ENCODE measurements at places on chromosomes 6 and 20. TPM values are rescaled to one million over a fixed set of nuclear protein-coding genes. Genes with fewer than 3 reads are reported as not detected.

GRCh38 chr6:49582529-49582928, 32.1 kb downstream of the C6orf141 start:
- DNase-seq, result no peak
- H3K36me3 ChIP-seq, result no peaks in the 10 kb centered on the region
- H3K4me1 ChIP-seq, result no peaks in the 10 kb centered on the region
- H3K27me3 ChIP-seq, result no peaks in the 10 kb centered on the region
- H3K27ac ChIP-seq, result no peak overlapping the region

DNA sequence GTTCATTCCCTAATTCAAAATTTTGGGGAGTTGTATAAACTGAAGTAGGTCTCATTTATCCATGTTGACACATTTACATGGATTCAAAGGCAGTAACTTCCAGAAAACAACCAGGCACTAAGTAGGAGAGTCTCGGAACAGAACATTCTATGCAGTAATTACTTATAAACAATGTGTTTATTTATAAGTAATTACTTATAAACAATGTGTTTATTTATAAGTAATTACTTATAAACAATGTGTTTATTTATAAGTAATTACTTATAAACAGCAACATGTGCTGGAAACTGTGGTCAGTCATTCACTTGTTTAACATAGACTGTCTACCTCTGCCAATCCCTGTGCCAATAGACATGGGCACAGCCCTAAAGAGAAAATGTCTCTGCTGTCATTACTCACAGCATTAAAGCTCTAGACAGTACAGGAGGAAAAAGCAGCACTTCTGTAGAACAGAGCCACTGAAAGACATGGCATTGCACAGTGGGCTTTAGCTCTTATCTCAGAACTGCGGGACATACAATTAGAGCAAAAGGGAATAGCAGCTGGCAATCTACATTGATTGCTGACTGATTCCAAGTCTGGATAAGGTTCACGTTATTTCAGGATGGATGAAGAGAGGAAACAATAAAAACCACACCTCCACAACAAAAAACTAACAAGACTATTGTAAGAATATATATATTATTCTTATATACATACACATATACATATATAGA, 188.2 kb downstream of the WDR27 start:
- H3K36me3 ChIP-seq, result no peaks in the 10 kb centered on the region
- no peak overlapping the region for H3K27ac ChIP-seq
- no peak overlapping the region for H3K4me3 ChIP-seq
- no peak for DNase-seq
- H3K27me3 ChIP-seq, result no peaks in the 10 kb centered on the region

- no peak overlapping the region for H3K27ac ChIP-seq
- no peak overlapping the region for H3K4me3 ChIP-seq
- no peaks in the 10 kb centered on the region for H3K27me3 ChIP-seq
Measured at GRCh38 chr6:36504982-36505381, 42.3 kb downstream of the STK38 start.

DNA sequence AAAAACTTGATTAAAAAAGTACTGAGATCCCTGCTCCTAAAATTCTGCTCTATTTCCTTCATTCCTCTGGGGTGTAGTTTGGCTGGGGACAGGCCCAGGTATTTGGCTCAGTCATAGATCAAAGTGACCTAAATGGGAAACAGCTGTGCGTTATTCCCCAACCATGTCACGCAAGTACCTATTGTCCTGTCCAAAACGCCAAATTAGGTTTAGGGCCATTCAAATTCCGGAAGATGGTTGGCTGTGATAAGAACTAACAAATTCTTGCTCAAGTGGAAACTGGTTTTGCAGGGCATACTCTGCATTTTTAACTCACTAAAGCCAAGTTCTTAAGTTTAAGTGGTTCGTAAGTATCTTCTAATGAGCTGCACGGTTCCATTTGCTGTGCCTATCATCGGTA, 147.6 kb upstream of the TMEM170B start:
- H3K36me3 ChIP-seq, result no peaks in the 10 kb centered on the region
- peak; percentile 82 for DNase-seq
- no peaks in the 10 kb centered on the region for H3K27me3 ChIP-seq
- H3K27ac ChIP-seq, result peak overlapping the region; percentile 95

- H3K4me1 ChIP-seq, result no peaks in the 10 kb centered on the region
Measured at GRCh38 chr20:24720957-24721356, 228.1 kb upstream of the CST7 start.

DNA sequence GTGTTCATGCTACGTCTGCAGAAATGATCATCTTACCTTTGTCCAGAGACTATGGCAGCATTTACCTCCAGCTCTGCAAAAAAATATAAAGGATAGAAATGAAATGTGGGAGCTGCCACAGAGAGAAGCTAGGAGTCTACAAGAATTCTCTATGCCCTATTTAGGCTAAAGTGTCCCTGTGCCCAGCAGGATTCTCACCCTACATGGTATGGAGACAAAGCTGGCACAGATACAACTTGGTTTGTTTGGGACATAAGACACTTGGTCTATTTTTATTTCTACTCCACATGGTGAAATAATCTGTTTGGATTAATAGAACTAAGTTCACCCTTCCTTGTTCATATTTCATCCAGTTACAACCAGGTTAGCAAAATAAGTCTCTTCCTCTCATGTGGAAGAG, 28.4 kb downstream of the TP53INP2 start:
- no peak overlapping the region for H3K27ac ChIP-seq
- no peak for DNase-seq
- H3K27me3 ChIP-seq, result no peaks in the 10 kb centered on the region
- no peaks in the 10 kb centered on the region for H3K4me1 ChIP-seq

DNA sequence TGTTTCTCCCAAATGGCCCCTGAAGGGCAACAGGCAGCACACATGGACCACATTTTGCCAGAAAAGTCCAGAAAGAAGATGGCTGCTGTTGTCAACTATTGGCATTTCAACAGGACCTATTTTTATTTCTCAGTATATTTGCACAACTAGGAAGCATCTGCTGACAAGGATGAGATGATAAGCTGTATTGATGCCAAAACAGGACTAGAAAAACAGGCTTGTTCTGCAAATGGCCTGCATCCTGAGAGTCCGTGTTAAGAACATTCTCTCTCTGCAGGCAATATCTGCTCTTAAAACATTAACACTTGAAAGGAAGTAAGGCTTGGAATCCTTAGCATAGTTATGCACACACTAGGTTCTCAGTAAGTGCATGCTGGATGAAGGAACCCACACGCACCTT, 283.7 kb downstream of the ESR1 start:
- no peaks in the 10 kb centered on the region for H3K27me3 ChIP-seq
- no peak overlapping the region for H3K4me3 ChIP-seq
- H3K36me3 ChIP-seq, result no peaks in the 10 kb centered on the region
- DNase-seq, result peak; percentile 49
- peaks cover 57% of the 10 kb centered on the region for H3K4me1 ChIP-seq

DNA sequence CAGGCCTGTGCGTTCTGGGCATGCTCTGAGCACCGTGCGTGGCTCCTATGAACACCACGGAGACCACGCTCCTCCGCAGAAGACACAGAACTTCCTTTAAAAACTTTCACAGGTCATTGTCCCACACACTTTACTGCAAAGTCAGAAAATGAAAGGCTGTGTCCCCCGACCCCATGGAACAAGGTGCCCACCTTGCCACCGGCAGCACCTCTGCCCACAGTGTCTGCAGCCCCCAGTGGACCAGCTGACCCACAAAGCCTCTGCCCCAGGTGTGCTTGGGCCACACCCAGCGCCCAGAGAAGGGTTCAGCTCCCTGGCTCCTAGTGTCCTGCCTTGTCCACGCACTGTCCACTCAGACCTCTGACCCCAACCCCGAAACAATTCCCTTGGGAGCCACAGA, 8.7 kb downstream of the TAF4 start:
- no peaks in the 10 kb centered on the region for H3K4me1 ChIP-seq
- no peak overlapping the region for H3K4me3 ChIP-seq
- H3K27me3 ChIP-seq, result no peaks in the 10 kb centered on the region
- H3K27ac ChIP-seq, result no peak overlapping the region

DNA sequence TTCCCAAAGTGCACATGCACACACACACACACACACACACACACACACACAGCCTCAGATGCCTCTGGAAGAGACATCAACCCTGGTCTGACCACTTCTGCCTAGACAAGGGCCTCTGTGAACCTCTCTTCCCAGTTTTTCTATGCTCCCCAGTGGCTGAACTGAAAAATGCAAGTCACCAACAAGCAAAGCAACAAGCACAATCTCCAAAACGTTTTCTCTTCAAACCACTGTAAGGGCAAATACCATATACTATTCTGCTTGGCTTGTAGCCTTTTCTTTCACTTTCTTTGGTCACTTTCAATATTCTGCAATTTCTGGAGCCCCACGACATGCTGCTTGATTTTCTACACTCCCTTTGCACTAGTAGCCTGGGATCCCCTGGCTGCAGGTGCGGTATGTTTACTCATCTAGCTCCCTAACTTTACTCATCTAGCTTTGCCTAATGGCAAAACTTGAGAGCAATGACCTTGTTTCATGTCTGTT, 121.4 kb upstream of the DST start:
- no peaks in the 10 kb centered on the region for H3K27me3 ChIP-seq
- H3K27ac ChIP-seq, result no peak overlapping the region
- H3K4me1 ChIP-seq, result peaks cover 21% of the 10 kb centered on the region
- H3K4me3 ChIP-seq, result no peak overlapping the region
- peak; percentile 61 for DNase-seq

DNA sequence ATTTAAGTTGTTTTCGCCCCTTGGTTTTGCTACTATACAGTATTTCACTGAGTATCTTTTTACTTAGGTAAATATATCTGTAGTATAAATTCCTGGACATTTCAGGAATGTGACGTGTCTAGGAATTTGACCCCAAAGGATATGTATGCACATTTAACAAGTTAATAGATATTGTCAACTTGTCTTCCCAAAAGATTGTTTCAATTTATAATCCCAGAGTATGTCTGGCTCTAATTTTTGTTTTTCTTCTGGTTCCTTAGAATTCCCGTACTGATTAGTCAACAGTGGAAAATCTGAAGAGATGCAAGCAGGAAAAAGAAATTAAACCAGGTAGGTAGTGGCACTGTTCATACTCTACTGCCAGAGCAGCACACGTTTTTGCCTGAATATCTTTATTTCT, 7.2 kb downstream of the PKIG start:
- no peak overlapping the region for H3K27ac ChIP-seq
- DNase-seq, result no peak

- DNase-seq, result no peak
- H3K27me3 ChIP-seq, result no peaks in the 10 kb centered on the region
- H3K27ac ChIP-seq, result no peak overlapping the region
- peaks cover 5% of the 10 kb centered on the region for H3K36me3 ChIP-seq
Measured at GRCh38 chr6:43509142-43509983, 783 bp downstream of the LRRC73 start.

PAK5 gene
- not detected for total RNA-seq

POU5F1 gene
- total RNA-seq, result not detected

OPRM1 gene
- total RNA-seq, result not detected

OR2J1 gene
- total RNA-seq, result not detected

DNA sequence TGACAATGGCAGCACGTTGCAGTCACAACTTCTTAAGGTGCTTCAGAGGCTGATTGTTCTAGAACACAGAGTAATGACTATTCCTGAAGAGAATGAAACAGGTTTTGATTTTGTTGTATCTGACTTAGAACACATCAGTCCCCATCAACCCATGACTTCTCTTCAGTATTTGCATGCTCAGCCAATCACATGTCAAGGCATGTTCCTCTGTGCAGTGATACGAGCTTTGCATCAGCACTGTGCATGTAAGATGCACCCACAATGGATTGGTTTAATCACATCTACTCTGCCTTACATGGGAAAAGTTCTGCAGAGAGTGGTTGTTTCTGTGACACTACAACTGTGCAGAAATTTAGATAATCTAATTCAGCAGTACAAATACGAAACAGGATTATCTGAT, 54.3 kb downstream of the PGM3 start:
- 0 out of 2 replicates have a peak, but pooled peaks cover 3% of the 10 kb centered on the region for H3K36me3 ChIP-seq
- H3K27me3 ChIP-seq, result no peaks in the 10 kb centered on the region
- H3K4me1 ChIP-seq, result peaks cover 16% of the 10 kb centered on the region

- no peak overlapping the region for H3K27ac ChIP-seq
- no peak overlapping the region for H3K4me3 ChIP-seq
- no peaks in the 10 kb centered on the region for H3K4me1 ChIP-seq
- H3K27me3 ChIP-seq, result no peaks in the 10 kb centered on the region
- DNase-seq, result peak; percentile 70
- no peaks in the 10 kb centered on the region for H3K36me3 ChIP-seq
Measured at GRCh38 chr6:29653452-29654038, 3.3 kb upstream of the MOG start.

DNA sequence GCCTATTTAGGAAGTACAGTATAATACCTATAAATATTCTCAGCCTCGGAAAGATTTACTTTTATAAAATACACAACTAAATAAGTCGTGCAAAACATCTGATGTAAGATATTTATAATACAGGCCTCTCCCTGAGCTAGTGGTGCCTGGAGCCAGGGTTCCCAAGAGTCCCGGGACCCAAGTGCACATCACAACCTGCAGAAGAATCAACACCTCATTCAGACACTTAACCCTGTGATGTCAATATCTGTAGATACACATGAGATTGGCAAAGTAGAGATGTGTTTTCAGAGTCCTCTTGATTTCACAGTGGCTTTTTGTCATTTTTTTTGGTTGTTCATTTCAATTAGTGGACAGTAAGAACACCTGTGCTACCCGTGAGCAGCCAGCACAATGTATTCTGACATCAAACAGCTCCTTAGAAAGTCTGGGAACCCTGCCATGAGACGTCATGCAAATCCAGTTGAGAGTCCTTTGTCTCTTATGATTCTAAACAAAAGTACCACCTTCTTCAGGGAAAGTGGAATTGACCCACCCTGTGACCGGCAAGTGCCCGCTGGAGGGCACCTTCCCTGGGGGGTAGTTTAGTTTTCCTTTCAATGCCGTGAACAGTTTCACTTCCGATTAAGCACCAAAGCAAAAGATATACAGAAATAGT, 101.6 kb downstream of the DACT2 start:
- no peak overlapping the region for H3K4me3 ChIP-seq
- no peak for DNase-seq
- no peaks in the 10 kb centered on the region for H3K4me1 ChIP-seq
- no peak overlapping the region for H3K27ac ChIP-seq

- no peak for DNase-seq
- H3K4me3 ChIP-seq, result no peak overlapping the region
- H3K36me3 ChIP-seq, result no peaks in the 10 kb centered on the region
- H3K27ac ChIP-seq, result no peak overlapping the region
- no peaks in the 10 kb centered on the region for H3K4me1 ChIP-seq
- no peaks in the 10 kb centered on the region for H3K27me3 ChIP-seq
Measured at GRCh38 chr6:165077876-165078275, 231.5 kb downstream of the C6orf118 start.

DNA sequence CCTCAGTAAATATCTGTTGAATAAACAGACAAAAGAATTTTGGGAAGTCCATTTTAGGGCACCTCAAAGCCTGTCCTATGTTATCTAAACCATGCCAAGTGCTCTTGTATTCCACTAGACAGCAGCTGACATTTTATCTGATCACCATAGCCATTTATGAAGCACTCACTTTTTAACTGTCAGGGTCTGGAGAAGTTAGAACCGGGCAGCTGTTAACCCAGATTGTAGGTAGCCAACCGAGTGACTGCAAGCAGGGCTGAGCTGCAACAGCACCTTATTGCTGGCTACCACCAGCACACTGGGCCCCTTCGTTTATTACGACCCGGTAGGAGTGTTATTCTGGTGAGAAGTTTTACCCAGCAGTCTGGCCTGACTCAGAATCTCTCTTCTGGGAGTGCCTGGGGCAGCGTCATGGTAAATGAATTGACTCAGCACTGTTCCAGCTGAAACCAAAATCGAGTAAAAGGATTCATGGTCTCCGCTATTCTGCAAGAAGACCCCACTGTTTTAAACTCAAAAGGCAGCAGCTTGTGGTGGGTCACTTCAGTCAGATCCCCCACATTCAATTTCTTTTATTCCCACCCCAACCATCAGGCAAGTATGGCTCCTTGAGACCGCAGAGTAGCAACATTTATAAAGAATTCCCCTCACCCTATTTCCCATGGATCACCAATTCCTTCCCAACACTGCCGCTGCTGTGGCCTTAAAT, 1.7 kb downstream of the UBE2V1 start:
- DNase-seq, result peak; percentile 84
- H3K4me1 ChIP-seq, result peaks cover 54% of the 10 kb centered on the region
- peak overlapping the region; percentile 67 for H3K27ac ChIP-seq
- no peaks in the 10 kb centered on the region for H3K27me3 ChIP-seq
